ENCODE measurements at places on chromosomes 12 and 14.

DNA sequence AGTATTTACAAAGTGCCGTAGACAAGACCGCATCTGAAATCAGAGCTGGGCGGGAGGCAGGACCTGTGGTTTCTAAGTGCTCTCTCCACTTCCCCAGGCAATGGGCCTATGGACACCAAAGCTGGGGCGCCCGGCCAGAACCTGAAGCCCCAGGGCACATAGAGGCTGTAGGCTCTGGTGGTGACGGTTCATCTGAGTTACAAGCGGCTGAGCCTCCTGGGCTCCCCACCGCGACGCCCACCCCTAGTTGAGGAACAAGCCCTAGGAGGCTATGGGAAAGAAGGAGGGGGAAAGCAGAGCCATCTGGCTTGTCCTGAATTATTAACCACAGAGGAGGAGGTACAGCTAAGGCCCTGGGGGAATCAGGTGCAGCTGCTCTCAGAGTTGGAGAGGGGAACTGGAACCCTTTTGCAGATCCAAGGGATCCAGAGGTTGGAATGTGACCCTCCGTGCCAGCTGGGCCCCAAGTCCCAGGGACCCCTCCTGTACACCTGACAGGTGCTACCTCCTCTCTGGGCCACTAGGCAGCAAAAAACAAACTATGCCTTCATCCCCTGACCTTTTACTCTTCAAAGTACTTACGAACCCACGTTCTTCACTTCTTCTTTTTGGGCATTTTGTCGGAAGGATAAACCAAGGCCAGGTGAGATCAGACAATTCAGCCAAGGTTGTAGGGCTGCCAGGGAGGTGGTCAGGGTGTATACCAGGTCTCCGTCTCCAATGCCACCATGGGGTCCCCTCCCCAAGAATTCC, 77.2 kb downstream of the ARL6IP4 start:
- no peak for DNase-seq

- no peak for DNase-seq
Observed at GRCh38 chr14:90449411-90449810, 52.6 kb downstream of the CALM1 start.

GRCh38 chr14:104766863-104767633, 14.1 kb downstream of the SIVA1 start:
- DNase-seq, result no peak

GRCh38 chr12:33653362-33653761, 213.7 kb upstream of the SYT10 start:
- no peak for DNase-seq

GRCh38 chr14:88866305-88866704, 41.9 kb downstream of the TTC8 start:
- DNase-seq, result peak; percentile 17

GRCh38 chr12:10392394-10392930, 2.6 kb upstream of the KLRK1 start:
- DNase-seq, result peak; percentile 23
